ENCODE measurements at places on chromosomes 5 and 9.

- DNase-seq: no peak
These were observed 73.4 kb upstream of the PLPP6 start for GRCh38 chr9:4588721-4589120.

GRCh38 chr5:41772056-41772455, 98.2 kb downstream of the OXCT1 start:
- DNase-seq: no peak

GRCh38 chr5:180105827-180106312, 34.3 kb upstream of the RNF130 start:
- DNase-seq: no peak

DNA sequence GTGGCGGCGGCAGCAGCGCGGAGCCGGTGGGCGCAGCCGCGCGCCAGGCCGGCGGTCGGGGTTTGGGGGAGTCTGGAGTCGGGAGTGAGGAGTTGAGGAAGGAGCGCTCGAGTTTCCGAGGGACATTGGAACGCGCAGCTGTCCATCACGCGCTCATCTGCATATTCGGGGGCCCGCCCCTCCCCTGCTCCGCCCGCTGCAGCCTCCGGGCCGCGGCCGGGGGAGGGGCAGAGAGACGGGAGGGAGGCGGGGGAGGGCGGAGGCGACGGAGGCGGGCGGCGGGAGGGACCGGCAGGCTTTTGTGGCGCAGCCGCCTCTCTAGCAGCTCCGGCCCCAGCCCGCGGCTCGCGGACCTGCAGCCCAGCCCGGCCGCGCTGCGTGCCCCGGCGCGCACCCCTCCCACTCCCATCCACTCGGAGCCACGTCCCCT, at the start of gene IRX2:
Gene IRX2 (minus strand): TSS at position 86 of the 430 bp plus-strand sequence. CDS start 264 bp downstream, outside the sequence.
- no peak for DNase-seq

DNA sequence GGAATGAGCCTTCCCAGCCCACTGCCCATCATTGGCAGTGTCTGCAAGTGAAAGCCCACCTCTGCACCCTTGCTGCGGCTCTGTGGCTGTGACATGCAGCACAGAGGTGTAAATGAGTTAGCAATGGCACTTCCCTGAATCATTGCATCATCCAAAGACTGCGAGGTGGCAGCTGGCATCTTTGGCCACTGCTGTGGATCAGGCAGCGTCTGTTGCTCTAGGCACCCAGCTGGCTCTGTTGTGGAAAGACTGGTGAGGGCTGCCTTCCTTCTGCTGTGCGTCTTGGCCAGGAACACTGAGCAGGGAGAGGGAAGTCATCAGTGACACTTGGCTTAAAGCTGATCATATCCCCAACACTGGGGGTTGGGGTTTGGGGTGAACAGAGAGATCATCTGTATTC, 64.5 kb downstream of the MFAP3 start:
- DNase-seq: no peak

DNA sequence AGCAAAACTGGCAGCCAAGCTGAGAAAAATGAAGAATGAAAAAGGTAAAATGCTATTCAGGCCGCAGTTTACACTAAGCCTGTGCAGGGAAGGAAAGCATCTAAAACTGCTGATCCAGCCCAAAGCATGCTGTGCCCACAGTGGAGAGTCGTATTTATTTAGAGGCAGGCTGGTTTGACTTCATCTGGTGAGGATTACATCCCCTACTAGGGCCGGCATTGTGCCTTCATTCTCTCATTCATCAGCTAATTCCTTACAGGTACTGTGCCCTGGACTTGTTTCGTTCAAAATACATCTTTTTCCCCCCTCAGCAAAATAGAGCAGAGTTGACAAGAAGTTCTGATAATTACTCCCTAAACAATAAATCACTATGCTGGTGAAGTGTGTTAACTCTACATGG, 137.5 kb upstream of the DAP start:
- no peak for DNase-seq

DNA sequence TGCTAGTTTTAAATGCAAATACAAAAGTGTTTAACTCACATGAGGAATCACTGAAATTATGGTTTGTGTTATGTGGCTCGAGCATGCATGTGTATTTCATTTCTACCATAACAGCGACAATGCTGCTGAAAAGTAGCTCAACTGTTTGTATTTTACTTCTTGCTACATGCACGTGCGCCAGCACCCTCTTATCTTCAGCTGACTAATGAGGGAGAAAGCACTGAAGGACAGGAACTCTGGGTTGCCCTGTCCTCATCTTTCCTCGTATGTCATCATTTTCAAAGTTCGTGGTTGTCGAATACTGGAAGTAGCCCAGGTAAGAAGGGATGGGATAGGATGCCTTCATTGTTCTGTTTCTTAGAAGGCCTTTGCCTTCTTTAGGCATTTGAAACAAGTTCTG, 120.3 kb downstream of the SYK start:
- no peak for DNase-seq

Measured in activated CD4-positive, CD25-positive, alpha-beta regulatory T cell treated with anti-CD3 and anti-CD28 coated beads, Interleukin-2, amount 50 U/mL, for 72 hours (primary cell).